Stimulated activated CD8-positive, alpha-beta memory T cell treated with anti-CD3 and anti-CD28 coated beads, Interleukin-4, amount 100 ng/mL, for 1 hour (primary cell): ENCODE measurements at places on chromosomes 1 and 21.

DNA sequence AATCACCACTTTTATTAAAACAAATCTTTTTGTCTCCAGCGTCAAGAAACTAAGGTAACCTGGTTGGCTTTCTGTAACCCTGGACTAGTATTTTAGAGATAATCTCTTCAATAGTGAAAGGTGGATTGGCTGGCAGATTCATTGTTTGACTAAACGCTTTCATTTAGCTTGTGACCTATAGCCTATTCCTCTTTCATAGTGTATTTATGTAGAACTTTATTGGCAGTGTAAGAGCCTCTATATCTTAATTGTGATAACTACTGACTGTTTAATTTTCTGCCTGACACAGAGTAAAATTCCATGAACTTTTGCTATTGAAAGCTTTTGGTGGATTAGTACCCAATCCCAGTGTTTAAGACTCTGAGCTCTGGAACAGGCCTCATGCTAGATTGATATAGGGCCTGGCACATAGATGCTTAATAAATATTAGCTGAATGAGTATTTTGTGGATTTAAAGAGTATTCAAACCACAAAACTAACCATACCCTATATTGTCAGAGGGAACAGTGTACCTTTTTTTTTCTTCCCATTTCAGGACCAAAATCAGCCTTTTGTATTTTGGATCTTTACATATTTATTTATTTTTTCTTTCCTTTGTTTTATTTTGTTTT lies 34.8 kb downstream of the AK4 start:
- no peak for DNase-seq

GRCh38 chr1:37437087-37437486 lies 37.3 kb upstream of the ZC3H12A start:
- no peak for DNase-seq

DNA sequence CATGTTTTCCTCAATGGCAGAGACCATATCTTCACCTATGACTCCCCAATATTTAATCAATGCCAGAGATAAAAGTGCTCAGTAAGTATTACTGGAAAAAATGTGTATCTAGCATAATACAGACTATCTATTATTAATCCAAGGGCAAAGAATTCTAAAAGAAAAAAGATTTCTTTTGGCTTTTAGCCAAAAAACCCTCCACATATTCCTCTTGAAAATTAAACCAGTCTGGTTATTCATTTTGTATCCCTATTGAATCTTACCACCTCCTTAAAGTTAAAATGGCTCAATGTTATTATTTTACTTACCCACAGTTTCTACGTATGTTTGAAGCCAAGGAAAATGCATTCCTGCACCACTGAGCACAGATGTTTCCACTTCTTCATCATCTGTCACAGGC lies 1.6 kb downstream of the TAF1A start:
- no peak for DNase-seq

DNA sequence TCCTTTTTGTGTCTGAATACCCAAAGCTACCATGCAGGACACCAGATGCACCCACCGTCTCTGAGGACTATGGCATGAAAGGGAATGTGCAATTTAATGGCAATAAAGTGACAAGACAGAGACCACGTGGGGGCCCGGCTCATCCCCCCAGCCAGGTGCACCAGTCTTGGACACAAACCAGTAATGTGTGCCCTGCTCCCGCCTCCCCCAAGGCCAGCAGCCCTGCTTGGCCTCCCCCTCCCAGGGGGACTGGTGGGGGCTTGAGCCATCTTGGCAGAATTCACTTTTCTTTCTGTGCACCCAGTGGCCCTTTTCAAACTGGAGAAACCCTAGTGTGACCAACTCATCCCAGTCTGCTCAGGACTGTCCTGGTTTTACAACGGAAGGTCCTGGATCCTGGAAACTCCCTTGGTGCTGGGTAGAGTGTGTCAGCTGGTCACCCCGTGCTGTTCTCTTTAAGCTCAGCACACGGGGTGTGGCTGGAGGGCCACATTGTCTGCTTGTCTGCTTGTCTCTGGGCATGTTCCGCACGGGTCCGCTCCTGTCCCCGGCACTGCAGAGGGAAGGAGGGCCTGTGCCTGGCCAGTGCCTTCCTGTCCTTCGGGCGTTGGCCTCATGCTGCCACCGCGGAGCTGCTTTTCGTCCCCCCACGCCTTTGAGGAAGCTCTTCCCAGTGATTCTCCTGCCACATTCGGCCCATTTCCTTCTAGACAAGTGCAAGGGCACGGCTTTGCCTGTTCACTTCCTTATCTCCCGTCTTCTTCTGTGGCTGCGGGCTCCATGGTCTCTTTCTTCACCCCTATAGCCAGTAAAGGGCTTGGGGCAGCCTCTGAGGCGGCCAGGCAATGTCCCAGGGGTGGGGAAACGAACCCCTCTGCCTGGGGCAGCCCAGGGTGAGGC lies 45.8 kb upstream of the TTC34 start:
- DNase-seq = no peak

GRCh38 chr1:190759807-190760206 lies 282.1 kb upstream of the BRINP3 start:
- DNase-seq = no peak

DNA sequence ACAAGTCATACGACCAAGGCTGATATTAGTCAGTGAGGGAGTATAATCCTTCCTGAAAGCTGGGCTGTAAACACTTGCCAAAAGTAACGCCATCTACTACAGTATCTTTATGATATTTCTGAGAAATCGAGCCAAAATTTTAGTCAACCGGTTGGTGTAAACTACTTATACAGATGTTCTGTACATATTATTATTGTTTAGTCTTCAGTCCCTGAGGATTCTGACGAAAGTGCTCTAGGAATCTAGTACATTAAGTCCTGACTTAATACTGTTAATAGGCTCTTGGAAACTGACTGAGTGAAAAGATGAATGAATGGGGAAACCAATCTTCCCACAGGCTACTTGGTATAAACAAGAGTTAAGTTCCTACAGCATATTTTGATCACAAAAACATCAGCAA lies 274.3 kb downstream of the USP25 start:
- no peak for DNase-seq

- DNase-seq = no peak
Measured at GRCh38 chr1:182185842-182186756, 124.6 kb upstream of the ZNF648 start.

DNA sequence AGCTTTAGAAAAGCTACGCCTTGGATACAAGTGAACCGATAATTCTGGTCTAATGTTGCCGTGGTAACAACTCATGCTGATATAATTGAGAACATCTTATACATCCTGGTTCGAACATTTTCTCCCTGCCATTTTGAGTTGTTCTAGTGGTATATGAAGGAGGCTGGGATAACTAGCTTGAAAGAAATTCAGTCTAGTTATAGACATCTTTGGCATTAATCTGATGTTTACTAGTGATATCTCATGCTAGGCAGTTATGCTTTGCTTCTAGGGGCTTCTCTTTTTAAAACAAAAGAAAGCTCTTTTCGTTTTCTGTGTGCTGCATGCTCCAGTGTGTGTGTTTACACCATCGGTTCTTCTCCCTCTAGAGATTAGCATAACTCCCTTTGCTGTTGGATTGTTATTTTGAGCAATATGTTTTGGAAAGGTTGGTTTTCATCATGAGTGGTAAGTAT lies 20.5 kb downstream of the PRKACB start:
- DNase-seq = no peak

DNA sequence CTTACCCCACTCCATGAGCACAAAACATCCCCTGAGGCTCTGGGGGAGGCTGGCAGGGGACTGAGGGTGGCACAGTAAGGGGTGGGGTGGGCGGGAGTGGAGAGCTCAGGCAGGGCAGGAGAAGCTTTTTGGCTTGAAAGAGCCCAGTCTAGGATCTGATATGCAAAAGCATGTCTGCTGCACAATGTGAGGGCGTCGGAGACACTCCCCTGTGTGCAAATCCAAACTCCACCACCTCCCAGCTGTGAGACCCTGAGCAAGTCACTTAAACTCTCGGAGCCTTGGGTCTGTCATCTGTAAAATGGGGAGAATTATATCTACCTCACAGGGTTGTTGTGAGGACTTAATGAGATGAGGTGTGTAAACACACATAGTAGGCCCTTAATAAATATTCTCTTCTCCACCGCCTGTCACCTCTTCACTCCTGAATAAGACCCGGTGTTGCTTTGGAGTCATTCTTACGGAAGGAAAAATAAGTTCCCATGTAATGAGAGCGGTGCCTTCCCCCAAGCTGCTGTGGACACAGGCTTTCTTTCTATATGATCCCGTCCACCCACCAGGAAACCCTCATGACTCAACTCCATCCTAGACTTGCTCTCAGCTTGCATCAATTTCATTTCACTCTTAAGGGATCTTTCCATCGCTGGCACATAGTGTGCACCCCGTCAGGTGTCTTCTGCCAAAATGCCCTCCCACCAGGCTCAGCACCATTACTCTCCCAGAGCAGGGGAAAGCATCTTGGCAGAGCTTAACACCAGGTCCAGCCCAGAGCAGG lies 12.5 kb downstream of the KCNN3 start:
- no peak for DNase-seq

- DNase-seq = no peak
Measured at GRCh38 chr1:210655511-210655910, 326.8 kb downstream of the HHAT start.

GRCh38 chr1:109828756-109829505 lies 65.2 kb upstream of the EPS8L3 start:
- DNase-seq = no peak

DNA sequence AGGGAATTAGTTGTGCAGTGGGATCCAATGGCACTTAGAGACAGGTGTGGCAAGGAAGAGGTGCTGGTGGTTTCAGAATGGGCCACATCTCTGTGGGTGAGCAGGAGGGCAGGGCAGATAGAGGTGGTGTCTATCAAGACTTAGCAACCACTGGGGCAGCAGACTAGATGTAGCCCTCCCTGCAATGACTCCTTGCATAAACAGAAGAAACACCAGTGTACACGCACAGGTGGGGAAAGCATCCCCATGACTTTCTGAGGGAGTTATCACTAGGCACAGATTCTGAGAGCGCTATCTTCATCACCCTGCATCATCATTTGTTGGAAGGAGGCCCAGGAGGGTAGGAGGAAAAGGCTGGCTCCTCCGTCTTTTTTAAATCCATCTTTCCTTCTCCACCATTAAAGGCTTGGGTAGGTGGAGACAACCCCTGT lies 58.4 kb downstream of the PLXNA2 start:
- no peak for DNase-seq

DNA sequence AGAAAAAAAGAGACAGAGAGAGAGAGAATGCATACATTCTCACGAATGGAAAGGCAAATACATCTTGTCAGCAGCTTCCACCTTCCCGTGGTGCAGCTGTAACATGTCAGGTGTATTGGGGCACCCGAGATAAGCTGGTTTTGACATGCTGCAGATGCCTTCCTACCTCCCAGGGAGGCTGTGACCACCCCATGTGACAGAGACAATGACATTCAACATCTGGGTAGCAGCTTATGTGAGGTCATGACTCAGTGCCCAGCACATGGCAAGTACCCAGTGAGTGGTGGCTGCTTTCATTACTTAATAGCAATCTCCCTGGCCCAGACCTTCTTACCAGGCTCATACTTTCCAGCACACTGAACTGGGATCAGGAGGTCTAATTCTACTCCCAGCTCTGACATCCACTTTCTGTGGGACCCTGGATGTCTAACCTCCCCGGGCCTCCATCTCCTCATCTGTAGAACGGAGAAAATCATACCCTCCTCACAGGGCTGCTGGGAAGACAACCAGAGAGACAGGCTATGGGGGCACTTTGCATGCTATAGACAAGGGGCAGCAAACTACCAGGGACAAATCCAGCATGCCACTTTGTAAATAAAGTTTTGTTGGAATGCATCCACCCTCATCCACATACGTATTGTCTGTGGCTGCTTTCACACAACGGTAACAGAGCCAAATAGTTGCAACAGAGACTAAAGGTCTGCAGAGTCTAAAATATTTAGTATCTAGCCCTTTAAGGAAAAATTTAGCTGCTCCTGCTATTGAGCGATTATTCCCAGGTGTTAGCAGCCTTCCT lies 38.5 kb upstream of the ZBTB40 start:
- no peak for DNase-seq

DNA sequence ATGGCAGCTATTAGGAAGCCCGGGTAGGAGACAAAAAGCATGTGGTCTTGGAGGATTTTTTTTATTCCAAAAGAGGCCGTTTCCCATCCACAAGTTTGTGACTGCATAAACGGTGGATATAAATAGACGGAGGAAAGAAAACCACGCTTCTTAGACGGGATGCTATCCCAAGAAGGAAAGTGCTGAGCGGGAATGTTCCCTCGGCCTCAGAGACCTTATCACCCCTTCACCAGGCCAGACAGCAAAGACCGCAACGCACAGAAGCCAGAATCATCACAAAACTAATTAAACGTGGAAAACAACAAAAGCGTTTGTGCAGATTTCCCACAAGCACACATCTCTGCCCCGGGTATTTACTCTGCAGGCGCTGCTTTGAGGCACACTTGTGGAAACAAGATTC lies 43.2 kb downstream of the HLCS start:
- no peak for DNase-seq
